Activated T-cell treated with anti-CD3 and anti-CD28 coated beads for 4 hours (primary cell): ENCODE measurements at places on chromosomes 3 and 15.

GRCh38 chr15:86609275-86609674 lies 529.6 kb downstream of the AGBL1 start:
- no peak for DNase-seq

- no peak for DNase-seq
Measured at GRCh38 chr3:171491361-171491760, 31.2 kb upstream of the TNIK start.

- no peak for DNase-seq
Measured at GRCh38 chr3:120350401-120350941, 1.3 kb upstream of the LRRC58 start.

DNA sequence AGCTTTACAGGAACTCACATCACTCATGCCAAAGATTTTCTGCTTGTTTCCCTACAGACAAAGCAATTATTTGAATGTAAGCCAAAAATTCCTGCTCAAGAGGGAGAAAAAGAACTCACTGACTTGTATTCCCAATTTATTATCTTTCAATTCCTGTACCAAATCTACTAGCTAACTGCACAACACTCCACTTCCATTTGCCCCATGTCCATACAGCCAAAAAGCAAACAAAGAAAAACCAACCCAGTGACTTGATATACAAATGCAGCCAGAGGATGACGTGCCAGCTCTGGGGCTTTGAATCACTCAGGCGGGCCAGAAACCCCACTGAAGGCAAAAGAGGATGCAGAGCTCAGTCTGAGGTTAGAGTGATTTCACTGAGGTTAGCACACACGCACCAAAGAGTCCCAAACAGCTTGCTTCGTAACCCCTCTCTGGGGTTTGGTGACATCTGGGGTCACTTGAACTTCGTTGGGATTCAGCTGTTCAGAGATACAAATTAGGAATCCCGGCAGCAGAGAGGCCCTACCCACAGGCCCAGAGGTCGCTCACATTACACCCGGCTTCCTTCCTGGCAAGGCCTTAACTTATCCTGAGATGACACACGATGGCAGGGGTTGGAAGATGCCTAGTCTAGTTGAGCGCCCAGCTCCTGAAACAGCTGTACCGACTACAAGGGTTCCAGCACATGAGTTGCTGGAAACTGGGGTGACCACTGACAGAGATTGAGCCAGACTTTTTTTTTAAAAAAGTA lies 1.6 kb downstream of the RFTN1 start:
- peak; percentile 52 for DNase-seq

GRCh38 chr3:101195951-101196713 lies 124.2 kb downstream of the IMPG2 start:
- DNase-seq: no peak

DNA sequence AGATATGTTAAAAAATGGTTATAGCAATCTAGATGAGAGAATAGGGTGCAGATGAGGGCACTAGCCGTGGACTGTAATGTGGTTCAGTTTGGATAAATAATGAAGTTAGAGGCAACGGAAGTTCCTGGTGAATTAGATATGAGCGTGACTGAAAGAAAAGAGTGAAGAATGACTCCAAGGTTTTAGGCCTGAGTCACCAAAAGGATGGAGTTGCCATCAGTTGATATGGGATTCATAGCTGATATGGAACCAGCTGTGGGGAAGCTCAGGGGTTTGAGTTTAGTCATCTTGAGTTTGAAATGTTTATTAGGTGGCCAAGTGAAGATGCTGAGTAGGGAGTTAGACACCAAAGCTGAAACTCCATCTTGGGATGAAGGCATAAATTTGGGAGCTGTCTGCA lies 66.2 kb downstream of the SSR3 start:
- no peak for DNase-seq

GRCh38 chr3:172622916-172623700 lies 87.8 kb downstream of the NCEH1 start:
- DNase-seq: peak; percentile 36

- no peak for DNase-seq
Measured at GRCh38 chr15:42716626-42717025, 20.3 kb downstream of the CDAN1 start.

DNA sequence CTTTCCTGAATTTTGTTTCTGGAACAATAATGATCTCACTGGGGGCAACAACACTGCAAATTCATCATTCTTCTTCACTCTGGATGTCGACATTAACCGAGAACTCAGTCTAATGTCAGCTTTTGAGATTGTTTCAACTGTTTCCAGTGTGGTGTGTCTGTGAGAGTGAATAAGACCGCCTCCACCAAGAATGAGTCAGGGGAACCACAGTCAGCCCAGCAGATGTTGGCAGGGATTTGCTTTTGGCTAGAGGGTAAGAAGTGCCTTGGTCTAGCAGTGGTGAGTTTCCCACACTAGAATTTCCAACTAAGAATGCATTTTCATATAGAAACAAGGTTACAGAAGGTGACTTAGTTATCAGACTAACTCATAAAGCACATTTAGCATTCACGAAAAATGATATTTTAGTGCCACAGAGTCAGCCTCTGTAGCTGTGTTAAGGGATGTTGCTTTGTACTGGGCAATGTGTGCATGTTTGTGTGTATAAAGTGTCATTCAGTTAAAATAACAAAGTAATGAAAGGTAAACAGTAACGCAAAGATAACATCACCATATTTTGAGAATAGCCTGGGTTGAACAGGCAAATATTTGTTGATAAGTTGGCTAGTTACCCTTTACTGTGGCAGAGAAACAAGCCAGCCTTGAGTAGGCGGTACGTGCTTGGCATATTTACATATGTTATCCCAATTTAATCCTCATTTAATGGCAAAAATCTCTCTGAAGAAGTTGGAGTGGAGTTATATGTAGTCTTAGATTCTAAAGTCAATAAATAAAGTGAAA lies 33.8 kb downstream of the DRD3 start:
- no peak for DNase-seq

- no peak for DNase-seq
Measured at GRCh38 chr15:90839187-90840071, 29.0 kb upstream of the FURIN start.

DNA sequence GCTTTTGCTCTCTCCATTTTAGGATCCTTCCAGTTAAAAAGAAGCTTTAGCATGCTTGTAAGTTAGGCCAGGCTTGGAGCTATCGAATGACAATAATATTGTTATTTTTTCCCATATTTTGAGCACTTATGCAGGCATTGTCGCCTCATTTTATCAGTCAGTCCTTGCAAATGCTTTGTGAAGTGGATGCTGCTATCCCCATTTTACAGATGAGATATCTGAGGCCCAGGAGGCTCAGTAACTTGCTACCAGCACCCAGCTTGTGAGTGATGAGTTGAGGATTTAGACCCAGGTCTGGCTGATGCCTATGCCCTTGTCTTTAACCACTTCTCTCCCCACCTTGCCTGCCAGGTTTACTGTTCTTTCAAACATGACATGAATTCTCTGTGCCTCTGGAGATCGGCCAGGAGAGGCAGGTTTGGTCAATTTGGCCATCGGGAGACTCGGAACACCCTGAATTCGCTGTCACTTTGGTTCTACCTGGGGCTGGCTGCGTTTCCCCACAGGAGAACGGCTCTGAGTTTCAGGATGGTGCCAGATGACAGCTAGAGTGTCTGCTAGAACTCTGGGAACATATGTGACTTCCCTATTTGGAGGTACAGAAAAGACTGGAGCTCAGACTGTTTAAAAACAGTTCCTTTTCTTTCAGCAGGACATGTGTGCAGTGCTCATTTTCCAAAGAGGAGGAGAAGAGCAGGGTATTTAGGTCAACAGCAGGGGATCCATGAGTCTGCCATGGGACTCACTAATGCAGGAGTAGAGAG lies 25.5 kb upstream of the ZNF710 start:
- DNase-seq: no peak

GRCh38 chr3:114093596-114093995 lies 37.1 kb downstream of the QTRT2 start:
- DNase-seq: no peak

DNA sequence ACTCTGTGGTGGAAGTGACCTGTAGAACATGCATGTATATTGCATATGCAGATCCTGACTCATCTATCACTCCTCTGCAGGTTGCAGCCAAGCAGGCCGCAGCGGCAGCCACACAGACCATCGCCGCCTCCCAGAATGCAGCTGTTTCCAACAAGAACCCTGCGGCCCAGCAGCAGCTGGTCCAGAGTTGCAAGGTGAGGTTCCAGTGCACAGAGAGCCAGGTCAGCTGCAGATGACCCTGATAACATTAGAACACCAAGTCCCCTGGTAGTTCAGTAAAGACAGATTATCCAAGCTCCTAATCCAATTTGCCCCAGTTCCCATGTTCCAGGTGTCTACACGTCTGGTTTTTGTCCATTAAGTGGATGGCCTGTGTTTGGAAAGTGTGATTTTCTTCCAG lies 325.1 kb upstream of the TPM1 start:
- no peak for DNase-seq

DNA sequence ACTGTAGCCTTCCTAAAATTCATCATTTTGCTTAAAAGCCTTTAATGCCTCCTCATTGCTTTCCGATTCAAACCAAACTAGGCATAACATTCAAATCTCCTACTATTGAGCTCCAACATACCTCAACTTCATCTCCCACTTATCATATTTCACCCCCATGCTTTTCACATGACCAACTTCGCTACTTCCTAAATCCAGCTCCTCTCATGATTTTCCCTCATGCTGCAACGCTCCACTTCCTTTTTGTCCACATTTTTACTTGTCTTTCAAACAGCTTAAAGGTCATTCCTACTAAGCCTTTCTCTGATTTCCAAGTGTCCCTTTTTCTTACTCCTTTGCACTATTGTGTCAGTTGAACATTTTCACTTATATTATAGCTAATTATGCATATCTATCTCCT lies 20.3 kb upstream of the ANXA2 start:
- DNase-seq: no peak

DNA sequence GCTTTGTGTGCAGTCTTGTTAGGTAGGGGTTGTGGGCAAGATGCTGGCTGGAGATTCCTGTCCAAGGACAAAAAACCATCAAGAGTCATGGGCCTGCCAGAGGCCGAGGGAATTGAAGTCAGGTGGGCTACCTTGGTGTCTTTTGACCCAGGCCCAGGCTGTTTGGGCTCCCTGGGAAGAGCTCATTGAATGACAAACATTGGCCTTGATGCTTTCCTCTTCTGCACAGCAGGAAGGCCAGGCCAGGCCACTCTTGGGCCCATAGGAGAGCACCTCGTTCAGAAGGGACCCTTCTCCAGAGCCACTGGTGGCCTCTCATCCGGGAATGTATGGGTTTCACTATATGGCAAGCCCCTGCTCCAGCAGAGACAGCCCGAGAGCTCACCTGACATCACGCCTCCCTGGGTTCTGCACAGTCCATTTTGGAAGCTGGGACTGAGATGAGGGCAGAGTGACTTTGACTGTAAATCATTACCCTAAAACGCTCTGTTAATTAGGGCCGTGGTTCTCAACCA lies 169.1 kb downstream of the NSMCE3 start:
- DNase-seq: no peak

DNA sequence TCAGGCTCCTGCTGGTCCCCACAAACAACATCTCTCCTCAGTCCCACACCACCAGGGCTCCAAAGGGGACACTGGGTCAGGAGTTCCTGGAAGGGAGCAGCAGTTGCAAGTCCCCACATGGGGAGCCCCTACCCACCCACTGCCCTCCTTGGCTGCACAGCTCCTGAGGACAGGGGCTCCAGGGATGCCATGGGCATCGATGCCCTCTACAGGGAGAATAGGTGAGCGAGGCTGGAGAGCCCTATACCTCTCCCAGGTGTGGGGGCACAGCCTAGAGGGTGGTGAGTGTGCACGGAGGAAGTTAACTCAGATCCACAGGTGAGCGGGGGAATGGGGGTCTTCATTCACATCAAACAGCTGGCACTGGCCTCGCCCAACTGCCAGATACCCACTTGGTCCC lies 141.2 kb upstream of the LINGO1 start:
- DNase-seq: no peak

GRCh38 chr15:31346367-31347066 lies 19.9 kb downstream of the KLF13 start:
- no peak for DNase-seq

DNA sequence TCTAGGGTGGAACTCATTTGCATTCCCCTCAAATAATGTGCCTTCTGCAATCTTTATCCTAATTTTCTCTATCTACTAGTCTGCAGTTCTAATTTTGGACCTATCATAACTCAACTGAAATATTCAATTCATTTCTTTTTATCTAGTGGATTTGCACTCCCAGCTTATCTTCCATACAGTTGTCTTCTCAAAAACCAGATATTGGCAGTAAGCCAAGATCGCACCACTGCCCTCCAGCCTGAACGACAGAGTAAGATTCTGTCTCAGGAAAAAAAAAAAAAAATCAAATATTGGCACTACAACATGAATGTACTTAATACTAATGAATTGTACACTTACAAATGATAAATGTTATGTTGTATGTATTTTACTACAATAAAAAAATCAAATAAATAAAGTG lies 18.0 kb upstream of the CHMP2B start:
- no peak for DNase-seq

DNA sequence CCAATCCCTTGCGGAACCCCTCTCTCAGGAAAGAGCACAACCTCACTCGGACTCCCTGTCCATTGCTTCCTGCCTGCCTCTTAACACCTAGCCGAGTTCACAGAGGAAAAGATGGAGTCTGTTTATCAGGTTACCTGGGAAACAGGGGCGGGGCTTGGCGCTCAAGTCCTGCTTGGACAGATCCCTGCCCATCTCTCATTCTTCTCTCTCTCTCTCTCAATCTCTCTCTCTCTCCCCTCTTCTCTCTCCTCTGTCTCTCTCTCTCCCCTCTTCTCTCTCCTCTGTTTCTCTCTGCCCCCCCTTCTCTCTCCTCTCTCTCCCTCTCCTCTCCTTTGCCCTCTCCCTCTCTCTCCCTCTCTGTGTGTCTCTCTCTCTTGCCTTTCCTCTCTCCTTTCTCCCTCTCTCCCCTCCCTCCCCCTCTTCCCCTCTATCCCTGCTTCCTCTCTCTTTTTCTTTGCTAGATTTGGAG lies at the start of gene EFHB:
Gene EFHB, minus strand, starts transcription at position 120 of the 469 bp plus-strand sequence. CDS start 199 bp downstream, outside the sequence.
- DNase-seq: no peak

DNA sequence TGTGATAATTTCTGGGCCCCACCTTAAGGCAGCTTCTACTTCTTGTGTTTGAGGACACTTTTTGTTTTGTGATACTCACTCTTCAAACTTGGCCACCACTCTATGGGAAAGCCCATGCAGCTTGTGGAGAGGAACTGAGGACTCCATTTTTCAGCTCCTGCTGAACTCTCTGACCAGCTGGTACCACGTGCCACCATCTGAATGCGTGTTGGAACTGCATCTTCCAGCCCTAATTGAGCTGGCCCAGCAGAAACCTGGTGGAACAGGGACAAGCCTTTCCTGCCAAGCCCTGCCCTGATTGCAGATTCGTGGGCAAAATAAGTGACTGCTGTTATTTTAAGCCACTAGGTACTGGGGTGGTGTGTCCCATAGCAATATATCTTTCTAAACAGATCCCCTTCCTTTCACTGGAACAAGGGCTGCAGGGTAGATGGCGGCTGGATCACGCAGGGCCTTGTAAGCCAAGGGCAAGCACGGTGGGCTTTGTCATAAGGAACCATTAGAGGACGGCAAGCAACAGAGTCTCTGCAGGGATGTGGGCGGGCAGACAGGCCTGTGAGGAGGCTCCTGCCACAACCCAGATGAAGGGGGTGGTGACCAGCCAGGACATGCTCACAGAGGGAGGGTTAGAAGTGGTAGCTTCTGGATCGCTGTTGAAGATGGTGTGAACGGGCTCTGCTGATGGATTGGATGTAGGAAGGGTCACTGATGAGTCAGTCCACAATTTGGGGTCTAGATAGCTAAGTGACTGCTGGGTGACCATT lies 9.5 kb downstream of the H1-8 start:
- DNase-seq: no peak

- DNase-seq: no peak
Measured at GRCh38 chr15:62880278-62880677, 162.3 kb upstream of the TPM1 start.

- DNase-seq: peak; percentile 8
Measured at GRCh38 chr15:98085003-98085639, 124.6 kb downstream of the ARRDC4 start.
